ENCODE measurements at places on chromosomes 3 and 15.

GRCh38 chr3:16884748-16885592 lies at the start of gene PLCL2:
TSS of gene PLCL2 (plus strand) at chr3:16884955. CDS start at chr3:16885040, 85 bp downstream.
- peak; percentile 36 for DNase-seq

DNA sequence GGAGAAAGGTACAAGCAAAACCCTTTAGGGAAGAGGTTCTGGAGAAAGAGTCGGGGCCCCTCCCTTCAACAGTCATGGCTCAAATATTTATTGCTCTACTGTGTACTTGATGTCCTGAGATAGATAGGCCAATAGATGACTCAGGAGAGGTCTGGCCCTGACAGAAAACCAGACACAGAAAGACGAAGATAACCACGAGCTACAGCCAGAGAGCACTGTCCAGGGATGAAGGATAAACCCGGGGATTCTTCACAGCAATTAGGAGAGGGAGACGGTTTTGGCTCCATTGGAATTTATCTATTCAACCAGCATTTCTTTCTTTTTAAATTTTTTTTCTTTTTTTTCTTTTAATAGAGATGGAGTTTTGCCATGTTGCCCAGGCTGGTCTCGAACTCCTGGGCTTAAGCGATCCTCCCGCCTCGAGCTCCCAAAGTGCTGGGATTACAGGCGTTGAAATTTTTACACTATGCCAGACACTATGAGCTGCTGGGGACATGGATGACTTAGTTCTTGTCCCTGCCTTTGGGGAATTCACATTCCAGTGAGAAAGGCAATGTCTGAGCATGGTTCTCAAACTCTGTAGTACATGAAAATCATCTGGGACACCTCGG lies 4.6 kb upstream of the CIDEC start:
- DNase-seq = no peak

DNA sequence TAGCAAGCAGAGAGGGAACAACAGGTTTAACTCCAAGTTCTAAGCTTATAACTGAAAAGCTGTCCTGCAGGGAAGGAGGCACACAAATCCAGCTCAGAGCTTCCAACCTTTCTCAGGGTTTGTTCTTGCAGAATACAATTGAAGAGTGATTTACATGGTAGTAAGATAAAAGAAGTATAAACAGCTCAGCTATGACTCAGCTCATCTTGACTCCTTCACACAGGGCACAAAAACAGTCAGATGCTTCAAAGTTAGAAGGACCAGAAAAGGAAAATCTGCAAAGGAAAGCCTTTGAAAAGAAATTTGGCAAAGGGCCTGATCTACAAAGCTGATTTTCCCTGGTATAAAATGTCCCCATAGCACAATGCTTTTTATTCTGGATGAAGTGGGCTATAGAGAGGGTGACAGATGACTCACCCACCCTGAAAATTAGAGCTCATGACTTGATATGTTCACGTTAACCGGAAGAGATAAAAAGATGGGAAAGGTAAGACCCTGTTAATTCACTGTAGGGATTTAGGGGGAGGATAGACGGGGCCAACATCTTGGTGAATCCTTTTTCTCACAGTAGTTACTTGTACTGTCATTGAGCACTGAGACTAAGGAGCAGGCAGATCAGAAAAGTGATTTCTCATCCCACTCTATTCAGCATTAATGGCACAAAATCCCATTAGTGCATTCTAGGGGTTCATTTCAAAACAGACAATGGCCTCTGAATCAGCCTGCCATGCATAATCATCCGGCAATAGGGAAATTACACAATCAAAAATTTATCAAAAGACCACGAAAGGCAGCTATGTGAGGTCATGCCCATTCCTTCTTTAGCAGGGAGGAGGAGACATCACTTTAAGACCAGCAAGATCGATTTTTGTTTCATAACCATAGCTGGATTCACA lies 143.5 kb downstream of the GAP43 start:
- peak; percentile 9 for DNase-seq

- DNase-seq = no peak
Measured at GRCh38 chr15:73165844-73166243, 113.6 kb downstream of the NEO1 start.

- DNase-seq = no peak
Measured at GRCh38 chr15:70272565-70273355, 175.0 kb upstream of the TLE3 start.

- DNase-seq = no peak
Measured at GRCh38 chr3:67335813-67336212, 318.6 kb downstream of the SUCLG2 start.

DNA sequence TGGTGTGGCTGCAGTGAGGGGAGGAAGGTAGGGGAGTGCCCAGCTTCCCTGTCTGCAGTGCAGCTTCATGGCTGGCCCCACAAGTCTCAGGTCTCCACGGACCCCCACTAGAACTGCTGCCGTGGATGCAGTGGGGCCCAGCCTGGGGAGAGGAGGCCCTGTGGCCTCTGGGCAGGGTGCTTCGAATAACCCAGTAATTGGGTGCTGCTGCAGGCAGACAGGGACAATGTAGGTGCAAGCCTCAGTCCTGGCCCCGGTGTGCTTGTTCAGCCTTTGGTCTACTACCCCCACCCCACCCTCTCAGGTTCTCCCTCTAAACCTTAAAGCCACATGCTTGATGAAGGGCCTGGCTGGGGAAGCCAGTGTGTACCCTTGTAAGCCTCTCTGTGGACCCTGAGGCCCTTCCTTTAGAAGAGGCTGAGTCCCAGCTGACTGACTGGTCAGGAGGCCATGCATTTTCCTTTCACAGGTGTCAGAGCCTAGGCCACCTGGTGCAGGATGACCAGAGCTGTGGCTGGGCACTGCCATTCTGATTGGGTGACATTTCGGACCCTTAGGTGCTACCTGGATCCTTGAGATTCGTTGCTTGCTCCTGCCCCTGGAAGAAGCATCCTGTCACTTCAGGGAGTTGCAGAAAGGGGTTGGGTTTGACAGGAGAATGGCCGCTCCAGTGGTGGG lies 21.1 kb upstream of the EXOG start:
- no peak for DNase-seq

- DNase-seq = no peak
Measured at GRCh38 chr15:33852570-33852969, 115.7 kb upstream of the CHRM5 start.

DNA sequence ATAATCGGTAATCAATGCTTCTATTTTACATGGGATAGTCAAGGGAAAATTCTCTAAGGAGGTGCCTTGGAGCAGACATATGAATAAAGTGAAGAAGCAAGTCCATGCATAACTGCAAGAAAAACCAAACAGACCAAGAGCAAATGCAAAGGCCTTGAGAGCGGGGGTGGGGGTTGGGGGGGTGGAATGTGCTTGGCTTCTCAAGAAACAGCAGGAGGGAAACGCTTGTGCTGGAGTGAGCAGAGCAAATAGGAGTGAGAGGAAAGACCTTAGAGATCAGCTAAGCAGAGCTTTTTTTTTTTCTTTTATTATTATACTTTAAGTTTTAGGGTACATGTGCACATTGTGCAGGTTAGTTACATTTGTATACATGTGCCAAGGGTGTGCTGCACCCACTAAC lies 260.8 kb downstream of the ARPP21 start:
- DNase-seq = no peak

GRCh38 chr3:8953313-8953712 lies 10.0 kb downstream of the RAD18 start:
- DNase-seq = no peak

GRCh38 chr3:12838179-12838965 lies 3.0 kb downstream of the RPL32 start:
- DNase-seq = no peak

DNA sequence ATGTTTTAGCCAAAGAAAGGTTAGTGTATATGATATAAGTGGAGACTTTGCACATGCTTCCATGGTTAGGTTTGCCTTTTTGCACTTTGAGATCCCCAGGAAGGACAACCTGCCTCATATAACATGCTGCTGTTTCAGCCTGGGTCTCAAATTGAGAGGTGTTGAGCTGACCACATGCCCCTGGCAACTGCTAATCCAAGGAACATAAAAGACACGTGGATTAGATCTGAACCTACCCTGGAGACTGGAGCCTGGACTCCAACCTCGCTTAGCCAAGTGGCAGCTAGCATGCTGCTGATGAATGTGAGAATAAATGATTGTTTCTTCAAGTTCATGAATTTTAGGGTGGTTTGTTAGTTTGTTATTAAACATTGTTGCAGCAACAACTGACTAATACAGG lies 301.8 kb upstream of the TBC1D5 start:
- no peak for DNase-seq

GRCh38 chr15:69082554-69082953 lies 68.1 kb downstream of the NOX5 start:
- no peak for DNase-seq

DNA sequence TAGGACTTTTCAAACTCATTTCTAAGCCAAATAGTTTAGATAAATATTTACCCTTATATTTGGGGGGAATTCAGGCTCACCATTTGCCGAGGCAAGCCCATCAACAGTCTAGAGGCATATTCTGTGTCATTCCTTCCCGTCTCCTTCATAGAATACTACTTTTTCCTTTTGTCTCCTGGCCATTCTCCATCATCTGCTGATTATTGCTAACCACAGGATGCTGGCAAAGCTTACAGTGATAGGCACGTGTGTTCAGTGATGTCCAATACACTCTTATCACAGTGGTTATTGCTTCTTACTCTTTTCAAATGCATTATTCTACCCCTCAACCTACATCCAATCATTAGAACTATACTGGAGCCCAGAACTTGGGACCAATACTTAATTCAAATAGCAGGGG lies 130.6 kb upstream of the ZBED2 start:
- no peak for DNase-seq

GRCh38 chr3:127970966-127971592 lies 56.0 kb downstream of the KBTBD12 start:
- peak; percentile 56 for DNase-seq

GRCh38 chr15:100058458-100058857 lies 283.3 kb downstream of the ADAMTS17 start:
- no peak for DNase-seq

DNA sequence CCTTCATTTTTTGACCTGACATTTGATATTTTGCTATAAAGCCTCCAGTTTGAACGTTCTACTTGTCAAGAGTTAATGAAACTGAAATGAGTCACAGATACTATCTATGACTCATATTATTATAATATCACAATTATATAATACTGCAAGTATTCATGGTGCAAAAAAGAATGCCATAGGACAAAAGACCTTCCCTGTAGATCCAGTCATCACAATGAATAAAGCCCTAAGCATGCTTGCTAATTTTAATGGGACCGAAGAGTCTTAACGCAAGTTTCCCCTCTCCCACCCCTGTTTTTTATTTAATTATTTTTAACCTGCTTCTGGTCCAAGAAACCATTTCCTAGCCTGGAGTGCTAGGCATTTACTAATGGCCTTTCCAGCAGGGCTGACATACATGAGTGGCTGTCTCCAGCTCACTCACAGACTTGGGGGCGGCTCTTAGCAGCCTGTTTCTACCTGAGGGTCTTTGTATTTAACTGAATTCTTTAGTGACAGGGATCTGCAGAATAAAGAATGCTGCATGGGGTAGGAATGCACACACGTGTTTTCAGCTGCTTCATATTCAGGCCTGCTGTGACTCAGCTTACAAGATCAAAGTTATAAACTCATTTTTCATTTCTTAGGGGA lies 61.2 kb downstream of the THBS1 start:
- DNase-seq = no peak

DNA sequence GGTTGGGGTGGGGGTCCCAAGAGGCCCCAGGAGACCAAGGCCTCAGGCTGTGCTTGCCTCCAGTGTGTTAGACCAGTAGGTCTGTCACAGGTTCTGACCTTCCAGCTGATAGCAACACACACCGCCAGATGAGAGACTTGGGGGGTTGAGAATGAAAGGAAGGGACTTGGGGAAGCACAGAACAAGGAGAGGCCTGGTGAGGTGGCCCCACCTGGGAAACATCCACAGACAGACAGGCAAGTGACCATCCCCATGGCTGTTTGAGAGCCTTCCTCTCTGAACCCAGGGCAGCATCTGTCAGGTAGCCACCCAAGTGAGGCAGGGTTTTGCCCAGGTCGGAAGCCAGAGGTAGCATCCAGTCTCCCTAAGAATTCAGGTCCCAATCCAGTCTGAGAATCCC lies 35.0 kb upstream of the VPS8 start:
- no peak for DNase-seq

GRCh38 chr3:97636465-97636864 lies 128.1 kb upstream of the ARL6 start:
- no peak for DNase-seq

- DNase-seq = no peak
Measured at GRCh38 chr15:75989045-75989444, 23.2 kb downstream of the NRG4 start.

- DNase-seq = no peak
Measured at GRCh38 chr3:178480795-178481194, 55.4 kb upstream of the KCNMB2 start.

DNA sequence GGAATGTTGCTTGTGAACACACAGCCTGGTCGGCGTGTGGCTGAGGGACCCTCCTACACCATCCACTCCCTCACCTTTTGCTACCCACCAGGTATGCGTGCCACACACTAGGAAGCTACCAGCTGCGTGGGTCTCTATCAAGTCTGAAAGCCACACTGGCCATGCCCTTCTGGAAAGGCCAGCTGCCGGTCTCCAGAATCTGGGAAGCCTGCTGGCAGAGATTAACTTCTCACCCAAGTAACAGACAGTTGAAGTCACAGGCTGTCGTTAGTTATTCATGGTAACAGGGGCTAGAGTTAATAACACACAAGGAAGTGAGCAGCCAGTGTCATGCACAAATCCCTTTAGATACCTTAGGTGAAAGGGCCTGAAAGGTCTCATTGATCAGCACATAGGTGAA lies 48.1 kb downstream of the SUSD5 start:
- DNase-seq = no peak

GRCh38 chr3:60053526-60054265 lies 1003.9 kb upstream of the CFAP20DC start:
- no peak for DNase-seq

DNA sequence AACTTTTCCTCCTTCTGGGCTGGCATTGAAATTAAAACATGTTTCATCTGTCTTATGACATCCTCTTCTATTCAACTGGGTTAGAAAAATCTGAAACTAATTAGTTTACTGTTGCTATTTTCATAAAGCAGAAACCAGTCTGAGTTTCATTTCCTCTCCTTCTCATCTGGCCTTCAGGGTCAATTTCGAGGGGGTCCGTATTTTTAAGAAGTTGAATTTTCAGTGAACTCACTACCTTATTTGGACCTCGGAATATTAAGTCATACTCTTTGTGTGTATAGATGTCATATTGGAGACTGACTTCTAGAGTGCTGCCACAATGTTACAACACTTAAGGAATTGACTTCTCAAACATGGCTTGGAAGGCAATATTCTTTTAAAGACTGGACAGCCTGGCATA lies 485.9 kb downstream of the SQOR start:
- DNase-seq = no peak

DNA sequence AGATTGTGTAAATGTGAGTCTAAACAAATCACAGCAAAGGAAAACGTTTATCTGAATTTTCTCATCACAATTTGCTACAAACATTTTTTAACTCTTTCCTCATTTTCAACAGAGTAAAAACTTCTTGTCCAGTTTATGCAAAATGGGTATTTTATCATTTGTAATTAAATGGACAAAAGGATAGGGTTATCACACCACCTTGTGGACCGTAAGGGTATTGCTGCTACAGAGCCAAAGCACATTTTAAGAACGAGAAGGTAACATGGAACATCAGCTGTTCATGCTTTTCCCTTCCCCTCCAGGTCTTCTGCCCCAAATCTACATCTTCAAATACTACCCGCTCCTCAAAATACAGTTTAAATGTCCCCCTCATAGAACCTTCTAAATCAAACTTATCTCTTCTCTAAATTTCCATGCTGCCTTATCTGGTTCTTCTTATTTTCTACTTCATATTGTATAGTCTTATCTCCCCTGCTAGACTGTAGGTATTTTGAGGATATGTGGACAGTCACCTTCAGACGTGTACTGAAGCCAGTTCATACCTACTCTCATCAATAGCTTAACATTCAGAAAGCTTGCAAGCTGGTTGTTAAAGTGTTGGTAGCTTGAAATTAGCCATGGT lies 12.8 kb upstream of the SETMAR start:
- no peak for DNase-seq
